ENCODE measurements at places on chromosomes 5 and 9.

DNA sequence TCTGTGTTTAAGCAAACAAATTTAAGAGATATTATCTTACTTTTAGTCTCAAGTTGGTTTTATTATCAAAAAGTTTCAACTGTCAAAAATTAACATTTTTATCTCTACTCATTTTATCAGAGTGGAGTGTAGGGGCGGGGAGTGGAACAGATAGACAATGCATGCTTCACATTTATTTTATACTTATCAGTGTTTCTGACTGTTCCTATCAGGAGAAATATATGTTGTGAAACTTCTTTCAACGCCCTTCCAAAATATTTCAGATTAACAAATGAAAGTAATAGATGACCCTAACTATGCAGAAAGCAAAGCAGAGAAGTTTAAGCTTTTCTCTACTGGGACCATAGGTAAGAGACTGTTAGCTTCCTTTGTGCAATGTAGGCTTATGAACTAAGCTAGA lies 44.9 kb upstream of the MAST4 start:
- no peak for DNase-seq

DNA sequence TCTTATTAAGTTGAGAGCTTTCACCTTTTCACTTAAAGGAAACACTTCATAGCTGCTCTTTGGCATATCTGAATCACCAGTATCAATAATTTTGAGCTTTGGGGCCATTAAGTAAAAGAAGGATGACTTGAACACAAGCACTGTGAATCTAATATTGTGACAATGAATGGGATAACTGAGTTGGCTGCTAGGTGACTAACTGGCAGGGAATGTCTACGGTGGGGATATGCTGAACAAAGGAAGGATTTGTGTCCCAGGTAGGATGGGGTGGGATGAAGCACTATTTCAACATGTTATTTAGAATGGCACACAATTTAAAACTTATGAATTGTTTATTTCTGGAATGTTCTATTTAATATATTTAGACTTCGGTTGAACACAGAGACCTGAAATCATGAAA lies 123.6 kb downstream of the TEX10 start:
- no peak for DNase-seq

DNA sequence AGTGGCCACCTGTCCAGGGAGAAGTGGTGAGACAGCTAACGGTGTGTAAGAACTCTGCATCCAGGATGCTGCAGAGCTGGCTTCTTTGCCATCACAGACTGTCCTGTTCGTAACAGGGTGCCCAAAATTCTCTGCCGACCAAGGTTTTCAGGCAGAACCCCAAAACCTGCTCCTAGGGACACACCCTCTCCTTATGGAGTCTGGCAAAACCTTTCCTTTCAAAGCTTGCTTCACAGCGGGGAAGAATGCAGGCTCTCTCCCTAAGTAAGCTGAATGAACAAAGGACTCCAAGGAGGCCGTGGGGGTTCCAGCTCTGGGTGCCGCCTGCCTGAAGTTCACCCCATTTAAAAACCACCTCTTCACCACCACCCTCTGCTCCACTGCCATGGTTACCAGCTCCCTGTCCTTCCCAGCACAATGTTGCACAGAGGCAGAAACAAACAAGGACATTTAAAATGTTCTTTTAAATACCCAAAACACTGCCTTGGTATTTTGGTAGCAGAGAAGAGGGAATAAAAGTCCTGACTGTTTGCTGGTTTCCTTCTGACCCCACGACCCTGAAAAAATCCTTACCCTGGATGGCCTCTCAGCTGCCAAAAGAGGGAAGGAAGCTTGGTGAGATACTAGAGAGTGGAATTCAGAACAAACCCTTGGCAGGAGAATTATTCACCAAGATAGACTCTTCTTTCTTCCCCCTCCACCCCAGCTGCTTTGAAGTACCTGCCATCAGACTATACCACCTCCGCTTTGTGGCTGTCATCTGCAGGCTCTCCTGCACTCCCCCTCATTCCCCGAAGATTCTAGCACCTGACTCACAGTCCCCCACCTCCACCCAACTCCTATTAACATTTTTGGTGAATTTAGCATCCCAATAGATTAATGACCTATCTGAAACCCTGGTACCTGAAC lies 7.1 kb upstream of the KLF9 start:
- DNase-seq = no peak

DNA sequence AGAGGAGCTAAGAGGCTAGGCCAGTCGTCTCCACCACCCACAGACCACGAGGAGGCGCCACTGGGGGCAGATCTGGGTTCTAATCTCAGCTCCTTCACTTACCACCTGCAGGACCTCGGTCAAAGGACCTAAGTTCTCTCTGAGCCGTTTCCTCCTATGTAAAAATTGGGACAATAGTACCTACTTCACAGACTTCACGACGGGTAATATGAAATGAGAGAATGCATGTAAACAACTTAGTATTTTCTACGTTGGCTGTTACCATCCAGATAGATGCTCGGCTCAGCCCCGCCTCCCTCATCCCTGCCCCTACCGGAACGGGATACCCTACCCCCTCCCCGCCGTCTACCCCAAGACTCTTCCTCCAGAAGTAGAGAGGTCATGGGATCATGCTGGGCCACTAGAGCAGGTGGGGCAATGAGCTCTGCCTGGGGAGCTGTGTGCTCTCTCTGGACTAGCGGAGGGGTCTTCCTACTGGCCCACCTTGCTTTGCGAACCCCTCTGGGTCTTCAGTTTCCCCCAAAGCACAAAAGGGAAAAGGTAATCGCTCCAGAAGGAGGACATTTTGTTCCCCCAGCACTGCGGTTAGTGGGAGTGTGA lies 541 bp downstream of the GNPDA1 start:
- DNase-seq = no peak

DNA sequence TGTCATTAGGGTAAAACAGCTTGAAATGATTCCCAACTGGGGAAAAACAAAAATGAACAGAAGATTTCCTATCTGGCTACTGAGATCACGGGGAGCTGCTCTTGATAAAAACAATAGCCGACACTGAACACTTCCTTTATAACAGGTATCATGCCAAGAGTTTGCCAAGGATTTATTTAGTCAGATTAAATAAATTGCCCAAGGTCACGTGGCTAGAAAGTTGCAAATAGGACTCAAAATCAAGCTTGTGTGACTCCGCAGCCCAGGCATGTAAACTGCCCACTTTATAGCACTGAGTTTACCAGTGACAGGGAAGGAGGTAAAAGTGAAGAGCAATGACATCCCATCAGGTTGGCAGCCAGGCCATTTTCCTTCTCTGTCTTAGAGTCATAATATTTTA lies 120.7 kb upstream of the ZNF618 start:
- DNase-seq = no peak

DNA sequence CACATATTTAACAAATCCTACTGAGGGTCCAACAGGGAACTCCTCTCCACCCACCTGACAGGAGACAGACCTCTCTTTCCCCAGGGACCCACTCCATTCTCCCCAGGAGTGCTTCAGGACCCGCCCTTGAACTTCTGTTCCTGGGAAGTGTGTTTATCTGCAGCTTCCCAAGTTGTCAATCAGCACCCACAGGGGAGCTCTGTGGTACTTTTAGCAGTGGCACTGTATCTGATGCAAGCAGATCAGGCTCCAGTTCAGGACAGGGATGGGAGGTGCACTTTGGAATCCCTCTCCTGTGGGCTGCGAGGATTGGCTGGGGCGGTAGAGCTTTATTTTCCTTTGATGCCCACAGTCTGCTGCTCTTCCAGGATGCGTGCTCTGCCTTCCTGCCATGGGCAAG lies 8.7 kb downstream of the GALNT10 start:
- DNase-seq = no peak
